Regular cardiac myocyte (primary cell): ENCODE measurements at places on chromosomes 11 and 22. TPM values are rescaled to one million over a fixed set of nuclear protein-coding genes. Genes with fewer than 3 reads are reported as not detected.

The CELSR1 gene
- total RNA-seq, result 0.58 and 2.0 TPM in 2 replicates

The CCDC89 gene
- total RNA-seq, result 3.7 and 6.1 TPM in 2 replicates

The TNNI2 gene
- total RNA-seq, result not detected in 2 replicates

The OR4P4 gene
- total RNA-seq, result not detected in 2 replicates

The B4GALNT4 gene
- total RNA-seq, result 1.4 and 1.9 TPM in 2 replicates

The CCDC82 gene
- 20.6 and 24.9 TPM in 2 replicates for total RNA-seq

The IPO7 gene
- 107 and 119 TPM in 2 replicates for total RNA-seq

The MTA2 gene
- 93.6 and 166 TPM in 2 replicates for total RNA-seq

The LZTR1 gene
- total RNA-seq, result 44.3 and 54.7 TPM in 2 replicates

The TPBGL gene
- 0.28 TPM in 1 of 2 replicates, not detected in the other for total RNA-seq

The OR5B21 gene
- total RNA-seq, result not detected in 2 replicates

The ATXN10 gene
- total RNA-seq, result 149 and 180 TPM in 2 replicates

The MS4A15 gene
- not detected in 2 replicates for total RNA-seq
